ENCODE measurements at places on chromosomes 2 and 18.

GRCh38 chr2:134282629-134283400 lies 28.9 kb downstream of the MGAT5 start:
- DNase-seq: no peak

DNA sequence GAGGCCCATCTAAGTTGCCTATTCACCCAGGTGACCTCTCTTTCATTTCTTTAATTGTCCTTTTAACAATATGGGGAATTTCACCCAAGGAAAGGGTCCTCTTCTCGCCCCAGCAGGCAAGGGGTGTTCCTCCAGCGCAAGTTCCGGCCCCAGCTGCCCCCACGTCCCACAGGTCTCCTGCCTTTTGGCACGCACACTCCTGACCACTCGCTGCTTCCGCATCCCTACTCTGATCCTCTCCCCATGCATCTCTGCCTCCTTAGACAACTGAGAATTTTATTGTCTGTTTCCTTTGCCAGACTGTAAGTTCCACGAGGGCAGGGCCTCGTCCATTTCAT lies 684 bp upstream of the ARPC2 start:
- peak; percentile 33 for DNase-seq

- no peak for DNase-seq
Observed at GRCh38 chr2:81984969-81985637, 1680.6 kb upstream of the LRRTM1 start.

DNA sequence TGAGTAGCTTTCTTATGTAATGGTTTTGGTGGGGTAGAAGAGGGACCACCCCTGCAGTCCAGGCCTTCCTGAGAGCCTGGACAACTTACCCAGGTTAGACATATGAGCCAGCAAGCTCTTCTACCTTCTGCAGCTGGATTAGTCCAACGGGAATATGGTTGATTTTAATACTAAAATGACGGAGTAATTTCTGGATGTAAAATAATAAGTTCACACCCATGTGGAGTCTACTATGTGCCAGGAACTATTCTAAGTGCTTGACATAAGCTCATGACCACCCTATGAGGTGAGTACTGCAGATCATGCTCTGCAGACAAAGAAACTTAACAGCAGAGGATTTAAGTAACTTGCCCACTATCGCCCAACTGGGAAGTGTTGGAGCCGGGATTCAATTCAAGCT lies 45.5 kb downstream of the DPP4 start:
- no peak for DNase-seq

- peak; percentile 65 for DNase-seq
Observed at GRCh38 chr2:150063432-150063889, 424.0 kb downstream of the RND3 start.

- DNase-seq: no peak
Observed at GRCh38 chr2:131023758-131024157, 69.5 kb downstream of the FAM168B start.

- DNase-seq: peak; percentile 89
Observed at GRCh38 chr2:44100351-44100750, 68.3 kb upstream of the PPM1B start.

GRCh38 chr2:25366629-25367028 lies 24.9 kb upstream of the DNMT3A start:
- DNase-seq: no peak

DNA sequence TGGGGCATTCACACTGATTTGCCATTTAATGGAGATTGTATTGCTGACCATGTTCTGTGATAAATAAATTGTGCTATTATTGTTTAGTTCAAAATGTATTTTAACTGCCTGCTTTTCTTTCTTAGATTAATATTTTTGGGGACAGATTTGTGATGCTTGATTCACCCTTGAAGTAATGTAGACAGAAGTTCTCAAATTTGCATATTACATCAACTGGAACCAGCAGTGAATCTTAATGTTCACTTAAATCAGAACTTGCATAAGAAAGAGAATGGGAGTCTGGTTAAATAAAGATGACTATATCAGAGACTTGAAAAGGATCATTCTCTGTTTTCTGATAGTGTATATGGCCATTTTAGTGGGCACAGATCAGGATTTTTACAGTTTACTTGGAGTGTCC lies 1.8 kb downstream of the DNAJC10 start:
- DNase-seq: no peak

GRCh38 chr2:24315669-24316068 lies 44.7 kb downstream of the ITSN2 start:
- DNase-seq: no peak

DNA sequence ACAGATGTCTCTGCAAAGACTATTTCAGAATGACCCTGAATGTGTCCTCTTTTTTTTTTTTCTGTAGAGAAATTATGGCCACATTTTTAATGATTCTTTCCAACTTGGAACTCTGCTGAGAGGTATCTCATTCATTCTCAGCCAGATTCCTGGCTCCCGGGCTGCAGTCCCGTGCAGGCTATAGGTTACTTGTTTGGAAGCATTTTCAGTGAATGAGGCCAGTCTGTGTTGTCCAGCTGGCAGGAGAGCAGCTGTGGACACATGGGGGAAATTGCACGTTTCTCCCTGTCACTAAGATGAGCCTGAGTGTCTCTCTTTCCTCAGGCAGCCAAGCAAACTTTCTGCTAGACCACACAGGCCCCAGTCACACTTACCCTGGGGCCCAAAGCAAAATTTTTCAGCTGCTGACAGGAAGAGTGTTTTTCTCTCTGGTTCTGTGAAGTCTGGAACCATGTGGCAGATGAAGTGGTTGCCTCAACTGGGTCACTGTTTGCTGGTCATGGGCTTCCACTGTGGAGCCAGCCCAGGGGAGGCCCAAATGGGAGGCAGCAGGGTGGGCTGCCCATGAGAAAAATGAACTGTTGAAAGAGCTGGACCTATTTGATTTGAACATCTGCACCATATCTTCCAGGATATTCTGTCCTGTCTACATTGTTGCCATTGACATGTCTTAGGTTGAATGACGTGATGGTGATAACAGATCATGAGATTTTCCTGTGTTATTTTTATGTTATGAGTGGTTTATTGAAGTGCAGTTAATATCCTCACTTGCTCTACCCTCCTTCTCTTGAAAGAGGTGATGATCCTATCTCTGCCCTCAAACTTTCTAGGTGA lies 431.2 kb downstream of the LPIN1 start:
- peak; percentile 35 for DNase-seq

- no peak for DNase-seq
Observed at GRCh38 chr2:82825410-82826090, 1633.5 kb downstream of the SUCLG1 start.

DNA sequence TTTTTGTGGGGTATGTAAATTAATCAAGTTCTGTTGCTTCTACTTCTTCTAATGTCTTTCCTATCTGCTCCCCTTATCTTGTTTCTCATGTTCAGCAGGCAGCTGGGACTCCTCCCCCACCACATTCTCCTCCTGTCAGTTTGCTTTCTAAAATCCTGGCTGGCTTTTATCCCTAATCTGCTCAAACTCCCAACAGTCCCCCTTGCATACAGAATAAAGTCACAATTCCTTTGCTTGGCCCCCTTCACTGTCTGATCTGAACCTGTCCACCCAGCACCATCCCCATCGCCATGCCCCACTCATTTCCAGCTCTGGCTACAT lies 2.2 kb downstream of the CFAP221 start:
- DNase-seq: no peak

GRCh38 chr2:159217676-159218075 lies 68.8 kb downstream of the WDSUB1 start:
- no peak for DNase-seq

GRCh38 chr2:128789221-128789620 lies 470.6 kb upstream of the HS6ST1 start:
- DNase-seq: no peak

GRCh38 chr18:49920731-49921130 lies 107.4 kb upstream of the ACAA2 start:
- no peak for DNase-seq

- no peak for DNase-seq
Observed at GRCh38 chr18:48616484-48617255, 77.8 kb downstream of the CTIF start.

DNA sequence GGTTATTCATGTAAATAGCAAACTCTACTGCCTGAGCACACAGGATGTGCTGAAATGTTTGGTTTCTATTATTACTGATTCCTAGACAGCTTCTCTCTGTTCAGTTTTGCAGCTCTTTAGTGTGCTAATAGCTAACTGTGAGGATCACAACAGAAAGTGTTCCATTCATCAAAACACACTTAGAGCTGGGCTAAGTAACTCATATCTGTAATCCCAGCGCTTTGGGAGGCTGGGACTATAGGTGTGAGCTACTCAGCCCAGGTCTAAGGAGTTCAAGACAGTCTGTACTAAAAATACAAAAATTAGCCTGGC lies 63.2 kb downstream of the MOGAT1 start:
- DNase-seq: no peak

DNA sequence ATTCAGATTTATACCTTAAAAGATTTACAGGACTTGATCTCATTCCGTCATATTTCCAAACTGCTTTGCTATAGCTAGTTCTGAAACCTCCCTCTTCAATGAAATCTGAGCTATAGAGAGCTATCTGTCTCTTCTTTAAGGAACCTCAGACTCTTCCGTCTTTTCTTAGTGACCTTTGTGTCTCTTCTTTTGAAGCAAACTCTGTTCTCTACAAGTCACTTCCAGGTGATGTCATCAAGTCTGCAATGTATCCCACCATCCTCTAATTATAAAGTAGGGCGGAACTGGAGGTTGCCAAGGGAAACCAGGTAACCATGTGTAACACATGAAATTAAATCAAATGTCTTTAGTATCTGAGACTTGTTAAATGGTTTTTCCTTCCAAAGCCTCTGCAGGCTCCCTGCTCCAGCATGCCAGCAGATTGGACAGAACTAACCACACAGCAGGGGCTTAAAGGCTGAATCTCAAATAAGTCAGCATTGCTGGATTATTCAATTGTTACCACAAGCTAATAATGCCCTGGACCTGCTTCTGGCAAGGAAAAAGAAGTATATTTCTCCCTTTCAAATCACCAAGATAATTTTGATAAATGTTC lies 41.2 kb upstream of the PEX13 start:
- no peak for DNase-seq

DNA sequence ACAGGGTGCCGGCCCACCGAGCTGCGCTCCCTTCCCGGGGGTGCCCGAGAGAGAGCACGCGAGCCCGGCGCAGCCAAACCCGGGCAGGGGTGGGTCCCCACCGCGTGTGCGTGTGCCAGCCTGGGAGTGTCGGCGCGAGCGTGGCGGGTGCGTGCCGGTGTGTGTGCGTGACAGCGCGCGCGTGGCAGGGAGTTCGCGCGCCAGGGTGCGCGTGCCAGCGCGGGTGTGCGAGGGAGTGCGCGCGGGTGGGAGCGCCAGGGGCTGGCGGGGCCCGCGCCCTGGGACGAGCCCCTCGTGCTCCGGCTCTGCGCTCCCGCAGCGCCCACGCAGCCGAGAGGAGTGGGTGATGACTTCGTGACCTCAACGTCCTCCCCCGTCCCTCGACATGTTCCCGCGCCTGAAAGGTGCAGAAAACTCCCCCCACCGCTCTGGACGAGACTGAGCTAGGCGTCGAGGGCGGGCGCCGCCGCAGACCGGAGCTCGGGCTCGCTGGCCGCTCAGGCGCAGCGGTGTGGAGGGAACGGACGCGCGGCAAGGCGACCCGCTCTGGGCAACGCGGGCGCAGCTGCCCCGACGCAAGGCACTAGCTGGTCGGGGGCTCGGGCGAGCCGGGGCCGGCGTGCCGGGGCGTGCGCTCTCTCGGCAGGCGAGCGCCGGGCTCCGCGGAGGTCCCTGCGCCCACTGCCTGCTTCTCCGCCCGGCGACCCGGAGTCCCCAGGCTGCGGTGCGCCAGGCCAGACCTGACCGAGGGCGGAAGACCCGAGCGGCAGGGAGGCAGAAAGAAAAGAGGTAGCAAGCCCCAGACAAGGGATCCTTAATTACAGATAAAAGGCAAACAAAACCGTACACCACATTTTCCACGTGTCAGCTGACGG lies 582.8 kb downstream of the ZEB2 start:
- DNase-seq: peak; percentile 66

DNA sequence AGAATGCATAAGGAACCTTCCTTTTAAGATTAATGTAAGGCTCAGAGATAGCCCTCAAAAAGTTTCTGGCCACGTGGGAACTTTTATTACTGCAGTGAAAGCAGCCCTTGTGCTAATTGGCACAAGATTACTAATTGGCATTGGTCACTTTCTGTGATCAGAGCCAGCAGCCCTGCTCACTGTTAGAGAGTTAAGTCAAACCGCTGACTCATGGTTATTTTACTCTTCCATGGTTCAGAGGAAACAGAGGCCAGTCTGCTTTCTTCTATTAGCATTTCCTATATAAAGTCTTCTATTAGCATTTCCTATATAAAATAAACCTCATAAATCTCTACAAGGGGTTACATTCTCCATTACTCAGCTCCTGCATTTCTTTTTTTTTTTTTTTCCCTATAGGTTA lies 1.5 kb upstream of the SLC35G4 start:
- DNase-seq: no peak

GRCh38 chr2:204971206-204971907 lies 426.1 kb downstream of the PARD3B start:
- DNase-seq: no peak

GRCh38 chr2:7073901-7074300 lies 156.7 kb downstream of the RNF144A start:
- DNase-seq: no peak

DNA sequence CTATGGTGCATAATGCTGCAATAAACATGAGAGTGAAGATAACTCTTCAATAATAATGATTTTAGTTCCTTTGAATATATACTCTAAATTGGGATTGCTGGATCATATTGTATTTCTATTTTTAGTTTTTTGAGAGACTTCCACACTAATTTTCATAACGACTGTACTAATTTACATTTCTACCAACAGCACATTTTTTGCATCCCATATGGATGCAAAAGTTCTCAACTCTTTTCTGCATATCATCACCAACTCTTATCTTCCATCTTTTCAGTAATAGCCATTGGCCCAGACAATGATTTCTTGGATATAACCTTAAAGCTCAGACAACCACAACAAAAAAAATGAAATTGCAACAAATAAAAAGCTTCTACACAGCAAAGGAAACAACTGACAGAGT lies 1082.4 kb downstream of the CNTNAP5 start:
- DNase-seq: no peak

- no peak for DNase-seq
Observed at GRCh38 chr2:75516378-75517360, 44.1 kb downstream of the EVA1A start.

DNA sequence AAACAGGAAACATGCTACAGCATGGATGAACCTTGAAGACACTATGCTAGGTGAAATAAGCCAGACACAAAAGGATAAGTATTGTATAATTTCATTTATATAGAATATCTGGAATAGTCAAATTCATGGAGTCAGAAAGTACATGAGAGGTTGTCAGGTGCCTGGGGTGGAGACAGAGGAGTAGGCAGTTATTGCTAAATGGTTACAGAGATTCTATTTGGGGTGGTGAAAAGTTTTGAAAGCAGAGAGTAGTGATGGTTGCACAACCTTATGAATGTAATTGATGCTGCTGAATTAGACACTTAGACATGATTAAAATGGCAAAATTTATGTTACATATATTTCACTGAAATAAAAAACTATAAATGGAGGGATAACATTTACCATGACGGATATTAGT lies 197.4 kb downstream of the VAPA start:
- DNase-seq: no peak

GRCh38 chr2:126720638-126721037 lies 64.7 kb downstream of the GYPC start:
- no peak for DNase-seq
